ENCODE measurements at places on chromosomes 1 and 21.

DNA sequence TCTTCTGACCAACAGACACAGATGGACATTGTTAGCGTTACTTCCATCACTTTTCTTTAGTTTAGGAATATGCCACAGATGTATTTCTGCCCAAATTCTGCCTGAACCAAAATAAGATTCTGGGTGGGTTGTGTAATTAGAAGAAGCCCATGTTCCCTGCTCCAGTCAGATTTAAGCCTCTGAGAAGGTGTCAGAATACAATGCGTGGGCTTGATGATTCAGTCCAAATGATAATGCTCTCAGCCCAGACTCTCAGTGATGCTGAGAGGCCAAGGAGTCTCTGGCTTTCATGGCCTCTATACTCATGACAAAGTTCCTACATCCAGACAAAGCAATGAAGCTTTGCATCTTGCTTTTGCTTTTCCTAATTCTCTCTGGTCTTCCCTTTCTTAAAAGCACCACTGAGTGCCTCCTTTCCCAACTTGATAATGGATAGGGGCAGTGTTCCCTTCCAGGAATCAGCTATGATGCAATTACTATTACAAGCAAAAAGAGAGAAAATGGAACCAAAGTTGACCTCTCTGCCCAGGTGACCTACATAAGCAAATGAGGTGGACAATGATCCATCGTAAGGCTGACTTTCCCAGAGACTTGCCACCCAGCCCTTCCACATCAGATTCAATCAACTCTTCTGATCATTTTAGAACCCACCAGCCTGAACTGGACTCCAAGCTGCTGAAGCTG is 8.8 kb downstream of the SEC16B start:
- no peak for DNase-seq

DNA sequence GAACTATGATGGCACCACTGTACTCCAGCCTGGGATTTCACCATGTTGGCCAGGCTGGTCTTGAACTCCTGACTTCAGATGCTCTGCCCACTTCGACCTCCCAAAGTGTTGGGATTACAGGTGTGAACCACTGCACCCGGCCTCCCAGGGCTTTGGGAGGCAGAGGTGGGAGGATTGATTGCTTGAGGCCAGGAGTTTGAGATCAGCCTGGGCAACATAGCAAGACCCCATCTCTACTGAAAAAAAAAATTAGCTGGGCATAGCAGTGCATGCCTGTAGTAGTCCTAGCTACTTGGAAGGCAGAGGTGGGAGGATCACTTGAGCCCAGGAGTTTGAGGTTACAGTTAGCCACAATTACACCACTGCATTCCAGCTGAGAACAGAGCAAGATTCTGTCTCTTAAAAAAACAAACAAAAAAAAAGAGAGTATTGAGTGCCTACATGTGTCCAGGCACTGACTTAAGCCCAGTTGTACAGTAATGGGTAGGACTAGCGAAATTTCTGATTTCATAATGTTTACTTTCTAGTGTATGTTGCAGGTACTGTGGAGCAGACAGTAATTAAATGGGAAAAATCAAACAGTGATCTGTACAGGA is 4.2 kb downstream of the MANEAL start:
- DNase-seq: no peak

DNA sequence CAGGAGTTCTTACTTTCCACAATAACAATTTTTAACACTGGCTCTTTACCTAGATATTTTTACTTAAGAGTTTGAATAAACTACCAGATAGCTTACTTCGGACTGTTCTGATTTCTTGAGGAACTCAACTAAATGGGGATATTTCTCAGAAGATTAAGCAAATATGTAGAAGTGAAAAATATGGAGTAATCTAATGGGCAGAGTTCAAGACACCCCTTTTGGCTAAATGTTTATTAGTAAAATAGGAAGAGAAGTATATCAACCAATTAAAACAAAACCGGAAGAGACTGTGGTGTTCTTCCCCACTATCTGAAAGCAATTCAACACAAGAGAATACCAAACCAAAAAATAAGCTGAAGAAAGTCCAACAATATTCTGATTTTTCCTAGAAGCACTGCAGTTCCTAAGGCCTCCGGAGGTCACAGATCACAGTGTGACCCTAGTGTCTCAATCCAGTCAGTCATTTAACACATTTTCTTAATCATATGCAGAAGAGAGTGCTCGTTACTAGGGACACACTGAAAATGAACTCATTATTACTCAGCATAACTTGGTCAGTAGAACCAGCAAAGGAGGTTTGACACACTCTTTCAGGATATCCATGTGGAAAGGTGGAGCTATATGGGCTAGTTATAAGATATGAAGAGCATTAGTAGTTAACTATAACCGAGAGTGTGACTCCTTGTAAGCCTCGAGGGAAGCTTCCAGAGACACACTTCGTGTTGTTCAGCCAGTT is 5.2 kb downstream of the SIPA1L2 start:
- no peak for DNase-seq

GRCh38 chr1:36796106-36796590 is 238.2 kb downstream of the GRIK3 start:
- no peak for DNase-seq
